Left cardiac atrium (tissue), 4 donors: ENCODE measurements at places on chromosomes 5 and 9. TPM values are rescaled to one million over a fixed set of nuclear protein-coding genes. Genes with fewer than 3 reads are reported as not detected.

The SPACA9 gene
- 6.5 TPM for total RNA-seq

The SIGMAR1 gene
- total RNA-seq = 31.8 TPM

The TRAF1 gene
- 3.7 TPM for total RNA-seq

The SOWAHA gene
- total RNA-seq = not detected

The ACTBL2 gene
- total RNA-seq = not detected

The ANKRD33B gene
- total RNA-seq = 2.0 TPM

The LCN10 gene
- total RNA-seq = 20.1 TPM

The MYMK gene
- not detected for total RNA-seq

The GFRA3 gene
- total RNA-seq = 1.7 TPM

The PHAX gene
- total RNA-seq = 34.8 TPM

The PCA3 gene
- not detected for total RNA-seq
